GM04503 (cell line): ENCODE measurements at places on chromosomes 6 and 20.

- DNase-seq: no peak
Measured at GRCh38 chr6:53866226-53866625, 71.4 kb downstream of the LRRC1 start.

DNA sequence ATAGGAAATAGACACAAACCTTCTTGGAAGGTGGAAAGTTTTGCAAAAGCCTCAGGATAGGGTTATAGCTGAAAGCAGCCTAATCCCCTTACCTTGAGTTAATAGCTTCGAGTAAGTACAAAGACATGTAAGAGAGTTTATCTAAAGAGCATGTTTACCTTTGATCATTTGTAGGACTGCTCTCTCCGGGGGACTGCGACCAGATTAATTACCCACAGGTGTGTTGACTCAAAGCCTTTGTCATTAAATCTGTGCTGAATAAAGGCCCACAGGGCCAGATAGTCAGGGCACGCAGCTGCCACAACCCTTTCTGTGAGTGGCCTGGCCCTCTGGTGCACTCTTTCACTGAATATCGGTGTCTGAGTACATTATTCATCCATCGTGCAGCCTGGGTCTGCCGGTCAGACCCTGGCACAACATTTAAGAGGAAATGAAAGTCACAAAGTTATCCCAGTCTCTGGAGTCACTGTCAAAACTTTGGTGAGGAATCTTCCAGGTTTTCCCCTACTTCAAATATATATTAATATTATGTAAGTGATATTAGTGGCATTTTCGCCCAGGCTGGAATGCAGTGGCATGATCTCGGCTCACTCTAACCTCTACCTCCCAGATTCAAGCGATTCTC is 5.4 kb upstream of the MICA start:
- no peak for DNase-seq

DNA sequence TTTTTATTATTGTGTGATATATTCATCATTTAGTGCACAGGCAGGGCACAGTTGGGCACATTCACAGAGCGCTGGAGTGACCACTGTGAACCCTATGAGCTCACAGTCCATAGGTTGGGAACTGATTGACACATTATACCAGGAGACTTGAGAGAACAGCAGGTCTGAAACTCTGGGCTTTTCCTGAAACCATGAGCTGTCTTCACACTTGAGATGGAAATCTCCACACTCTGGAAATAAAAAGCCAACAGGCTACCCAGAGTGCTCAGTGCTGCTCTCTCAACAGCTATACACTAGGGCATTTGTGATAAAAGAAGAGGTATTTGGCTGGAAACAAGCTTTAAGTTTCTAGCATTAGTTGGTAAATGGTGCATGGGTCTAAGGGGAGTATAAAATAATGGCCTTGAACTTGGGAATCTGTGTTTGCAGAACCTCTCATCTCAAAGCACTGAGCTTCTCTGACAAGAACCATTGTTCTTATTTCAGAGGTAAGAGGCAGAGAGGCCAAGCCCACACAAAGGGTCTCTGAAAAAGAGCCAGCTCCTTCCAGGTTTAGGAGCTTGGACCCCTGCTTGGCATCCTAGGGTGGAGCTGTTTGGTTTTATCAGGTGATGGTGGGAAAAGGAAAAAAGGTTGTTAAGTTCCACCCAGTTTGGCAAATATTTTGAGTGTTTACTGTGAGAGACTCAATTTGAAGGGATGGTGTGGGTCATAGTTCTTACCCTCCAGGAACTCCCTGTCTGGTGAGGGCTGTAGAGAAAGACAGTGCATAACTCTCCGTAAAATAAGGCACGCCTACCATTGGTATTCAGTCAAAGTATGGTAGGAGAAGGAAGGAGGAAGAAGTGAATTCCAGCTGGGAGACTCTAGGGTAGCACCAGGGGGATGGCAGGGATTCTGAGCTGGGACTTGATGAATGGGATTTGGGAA is 14.5 kb downstream of the CHMP4B start:
- DNase-seq: no peak

DNA sequence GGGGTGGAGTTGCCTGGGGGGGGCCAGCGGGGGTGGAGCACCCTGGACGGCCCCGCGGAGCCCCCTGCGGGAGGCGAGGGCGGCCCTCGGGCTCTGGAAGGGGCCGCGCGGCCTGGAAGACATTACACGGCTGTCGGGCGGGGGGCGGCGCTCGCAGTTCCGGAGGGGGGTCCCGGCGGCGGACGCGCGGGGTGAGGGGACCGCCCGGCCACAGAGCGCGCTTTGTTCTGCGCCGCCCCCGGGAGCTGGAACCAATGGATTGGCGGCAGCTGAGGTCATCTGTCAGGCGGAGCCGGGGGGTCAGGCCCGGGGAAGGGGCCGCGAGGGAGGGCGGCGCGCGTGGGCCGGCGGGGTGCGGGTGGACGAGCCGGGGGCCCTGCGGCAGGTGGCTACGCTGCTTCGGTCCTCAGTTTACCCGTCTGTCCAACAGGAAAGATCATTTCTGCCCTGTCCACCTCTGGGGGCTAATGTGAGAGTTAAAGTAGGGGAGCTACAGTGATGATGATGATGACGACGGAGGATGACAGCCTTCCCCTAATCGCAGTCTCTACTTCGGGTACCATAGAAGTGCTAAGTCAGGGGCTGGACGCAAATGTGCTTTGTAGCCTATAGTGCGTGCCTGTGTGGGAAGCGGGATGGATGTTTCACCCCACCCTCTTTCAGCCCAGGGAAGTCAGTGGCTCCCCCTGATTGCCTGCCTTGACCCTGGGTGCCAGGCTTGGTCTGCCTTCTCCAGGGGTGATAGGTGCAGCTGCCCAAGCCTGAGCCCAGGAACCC is 10.4 kb downstream of the SRXN1 start:
- DNase-seq: no peak

DNA sequence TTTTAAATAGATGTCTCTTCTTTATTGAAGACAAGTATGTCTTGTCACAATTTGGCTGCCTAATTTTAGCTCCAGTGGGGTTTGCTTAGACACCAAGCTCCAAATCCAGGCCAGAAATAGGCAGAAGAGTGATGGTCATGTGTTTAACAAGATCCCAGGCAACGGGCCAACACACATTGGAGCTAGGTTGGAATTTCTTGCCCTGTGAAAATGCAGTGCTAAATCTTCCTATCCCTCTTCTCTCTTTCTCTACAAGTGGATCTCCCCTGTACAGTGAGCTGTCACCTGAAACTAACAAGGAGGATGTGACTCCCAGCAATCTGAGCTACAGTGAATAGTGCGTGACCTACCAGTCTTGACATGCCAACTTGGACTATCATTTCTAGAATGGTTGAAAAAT is 65.3 kb upstream of the VGLL2 start:
- DNase-seq: no peak

DNA sequence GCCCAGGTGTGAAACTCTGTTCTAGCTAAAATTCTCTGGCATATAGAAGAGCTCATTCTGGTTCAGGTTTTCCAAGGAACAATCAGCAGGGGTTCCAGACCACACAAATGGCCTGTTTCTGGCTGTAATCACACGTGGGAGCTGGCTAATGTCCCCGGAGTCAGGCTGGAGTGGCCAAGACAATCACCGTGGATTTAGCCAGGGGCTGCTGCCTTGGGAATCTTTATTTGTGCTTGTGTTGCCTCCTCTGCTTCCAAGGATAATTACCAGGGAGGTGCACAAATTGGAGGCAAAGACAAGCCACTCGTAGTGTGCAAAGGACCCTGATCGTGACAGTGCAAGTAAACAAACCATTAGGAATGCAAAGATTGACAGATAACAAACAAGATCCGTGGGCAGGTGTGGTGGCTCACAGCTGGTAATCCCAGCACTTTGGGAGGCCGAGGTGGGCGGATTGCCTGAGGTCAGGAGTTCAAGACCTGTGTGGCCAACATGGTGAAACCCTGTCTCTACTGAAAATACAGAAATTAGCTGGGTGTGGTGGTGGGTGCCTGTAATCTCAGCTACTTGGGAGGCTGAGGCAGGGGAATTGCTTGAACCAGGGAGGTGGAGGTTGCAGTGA is 77.3 kb downstream of the KCNB1 start:
- no peak for DNase-seq

- DNase-seq: no peak
Measured at GRCh38 chr20:21189761-21190523, 64.1 kb downstream of the KIZ start.

DNA sequence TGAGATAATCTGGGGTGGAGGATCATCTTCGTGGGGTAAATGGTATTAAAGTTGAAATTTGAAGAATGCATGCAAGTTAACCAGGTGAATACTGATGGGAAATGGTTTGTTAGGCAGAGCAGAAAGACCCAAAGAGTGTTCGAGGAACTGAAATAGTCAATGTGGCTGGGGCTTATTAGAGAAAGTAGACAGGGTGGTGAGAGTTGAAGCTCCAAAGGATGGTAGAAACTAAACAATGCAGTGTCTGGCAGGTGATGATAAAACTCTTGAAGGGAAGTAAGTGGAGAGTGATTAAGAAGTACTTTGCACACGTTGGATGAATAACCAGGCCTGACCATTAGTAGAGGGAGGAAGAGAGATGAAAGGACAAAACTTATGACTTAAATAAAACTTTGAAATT is 39.8 kb upstream of the CENPW start:
- DNase-seq: no peak
